H1 (cell line): ENCODE measurements at places on chromosomes 3 and 15. TPM values are rescaled to one million over a fixed set of nuclear protein-coding genes. Genes with fewer than 3 reads are reported as not detected.
A peak's percentile ranks its signal among the peaks of the same experiment; 100 is the strongest.

The POLR2M gene
- 55.1 and 61.7 TPM in 2 replicates for total RNA-seq

The AP2M1 gene
- total RNA-seq, result 391 and 403 TPM in 2 replicates

The ZNF106 gene
- total RNA-seq, result 62.0 and 64.5 TPM in 2 replicates

The VGLL3 gene
- total RNA-seq, result 13.4 and 21.6 TPM in 2 replicates

The FBLN2 gene
- 15.5 and 17.4 TPM in 2 replicates for total RNA-seq

The FGF7 gene
- total RNA-seq, result not detected in 2 replicates

The SRPRB gene
- 43.4 and 49.8 TPM in 2 replicates for total RNA-seq

The KNG1 gene
- 0.31 TPM in 1 of 2 replicates, not detected in the other for total RNA-seq

The TBL1XR1 gene
- 138 and 147 TPM in 2 replicates for total RNA-seq

The P2RY13 gene
- not detected in 2 replicates for total RNA-seq

The HEG1 gene
- total RNA-seq, result 9.7 and 13.1 TPM in 2 replicates

The GOLGA8Q gene
- total RNA-seq, result not detected in 2 replicates

The GOLGA8O gene
- total RNA-seq, result not detected in 2 replicates

The THAP10 gene
- total RNA-seq, result 3.4 and 4.5 TPM in 2 replicates

- DNase-seq, result no peak
These were observed 6.8 kb upstream of the SNX22 start for GRCh38 chr15:64144565-64145281.

GRCh38 chr15:35440265-35440664 lies 105.7 kb downstream of the DPH6 start:
- DNase-seq, result no peak

GRCh38 chr3:115825046-115825445 lies 201.7 kb downstream of the GAP43 start:
- no peak for DNase-seq

- DNase-seq, result no peak
These were observed 874.7 kb upstream of the GBE1 start for GRCh38 chr3:82636177-82636576.

DNA sequence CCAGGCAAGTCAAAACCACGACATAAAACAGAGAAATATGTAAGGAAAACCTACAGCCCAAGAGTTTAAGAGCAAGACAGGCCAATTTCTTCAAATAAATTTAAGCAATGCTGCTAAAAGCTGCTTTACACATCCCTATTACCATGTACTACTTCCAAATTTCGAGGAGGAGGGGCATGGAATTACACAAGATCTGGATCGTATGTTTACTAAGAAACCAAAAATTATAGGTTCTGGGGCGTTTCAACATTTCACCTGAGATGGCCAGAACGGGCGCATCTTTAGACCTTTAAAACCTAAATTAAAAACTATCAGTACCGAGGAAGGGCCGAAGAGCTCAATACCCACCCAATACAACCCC lies 664 bp upstream of the NR2C2 start:
- no peak for DNase-seq

GRCh38 chr15:61794276-61794675 lies 266.0 kb downstream of the VPS13C start:
- no peak for DNase-seq

GRCh38 chr15:90154861-90155626 lies 46.1 kb upstream of the SEMA4B start:
- DNase-seq, result no peak

- DNase-seq, result no peak
These were observed 45.6 kb downstream of the DLEC1 start for GRCh38 chr3:38084334-38085310.

DNA sequence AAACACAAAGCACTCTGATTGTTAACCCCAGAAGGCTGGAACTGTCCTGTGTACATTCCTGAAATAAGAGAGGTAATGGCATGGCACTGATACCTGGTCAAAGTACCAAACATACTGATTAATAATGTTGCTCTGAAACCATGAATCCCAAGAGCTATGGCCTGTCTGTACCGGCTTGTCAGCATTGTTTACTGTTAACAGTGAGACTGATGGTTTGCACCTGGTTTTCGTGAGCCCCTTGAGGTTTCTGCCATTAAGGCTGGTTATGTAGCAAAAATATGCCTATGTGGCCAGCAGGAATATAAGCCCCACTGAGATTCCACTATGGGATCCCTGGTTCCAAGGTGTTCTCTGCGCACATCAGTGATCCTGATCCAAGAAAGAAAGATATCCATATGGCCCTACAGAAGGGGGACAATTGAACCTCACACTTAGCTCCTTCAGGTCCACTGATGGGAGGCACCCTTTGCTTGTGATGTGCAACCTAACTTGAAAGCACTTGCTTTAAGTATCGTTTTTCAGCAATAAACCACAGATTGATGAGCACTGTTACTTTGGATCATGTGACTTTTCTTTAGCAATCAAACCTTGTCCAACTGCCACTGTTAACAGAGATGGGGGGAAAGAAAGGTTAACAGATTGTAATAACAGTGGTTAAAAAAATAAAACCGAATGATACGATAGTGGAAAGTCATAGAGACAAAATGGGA lies 65.2 kb downstream of the TBL1XR1 start:
- no peak for DNase-seq

- no peak for DNase-seq
These were observed 104.0 kb downstream of the KLHL25 start for GRCh38 chr15:85690561-85691231.

DNA sequence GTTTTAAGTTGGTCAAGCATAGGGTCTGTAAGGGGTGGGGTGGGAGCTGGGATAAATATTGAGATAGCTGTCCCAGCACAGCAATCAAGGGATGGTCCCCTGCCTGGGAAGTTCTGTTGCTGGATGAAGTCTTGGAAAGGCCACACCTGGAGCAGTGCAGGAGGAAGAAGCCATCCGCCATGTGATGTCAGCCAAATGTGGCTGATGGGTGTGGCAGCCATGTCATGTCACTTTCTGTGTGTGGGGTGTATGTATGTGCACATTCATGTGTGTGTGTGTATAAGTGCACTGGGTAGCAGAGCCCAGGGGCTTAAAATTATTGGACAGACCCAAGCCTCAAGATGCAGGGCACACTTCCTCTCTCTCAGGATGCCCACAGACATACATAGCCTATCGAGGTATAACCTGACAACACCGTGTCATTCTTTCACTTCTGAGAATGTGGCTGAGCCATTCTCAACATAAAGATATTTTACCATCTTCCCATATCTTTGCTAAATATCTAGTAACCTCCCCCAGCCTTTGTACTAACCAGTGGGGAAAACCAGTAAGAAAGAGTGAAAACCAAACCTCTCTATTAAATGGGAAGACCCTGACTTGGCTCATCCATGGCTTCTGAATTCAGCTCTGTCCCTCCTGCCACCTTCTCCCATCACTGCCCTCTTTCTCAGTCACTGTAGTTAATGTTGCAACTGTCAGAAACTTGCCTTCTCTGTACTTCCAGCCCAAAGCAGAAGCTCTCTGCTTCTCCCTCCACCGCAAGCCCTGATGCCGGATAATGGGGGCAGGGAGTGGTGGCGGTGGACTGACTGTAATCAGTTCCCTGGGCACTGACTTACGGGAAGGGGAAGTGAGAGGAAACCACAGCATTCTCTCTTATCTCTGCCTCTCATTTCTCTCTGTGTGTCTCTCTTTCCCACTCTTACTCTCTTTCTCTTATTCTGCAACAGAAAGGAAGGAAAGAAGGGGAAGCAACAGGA lies 11.2 kb downstream of the TNFSF10 start:
- DNase-seq, result no peak

- no peak for DNase-seq
These were observed 19.8 kb downstream of the SH3BP5 start for GRCh38 chr3:15312550-15312949.

- DNase-seq, result no peak
These were observed 135.8 kb downstream of the GREM1 start for GRCh38 chr15:32853592-32853991.

- no peak for DNase-seq
These were observed 41.2 kb downstream of the KLF13 start for GRCh38 chr15:31367730-31368344.

DNA sequence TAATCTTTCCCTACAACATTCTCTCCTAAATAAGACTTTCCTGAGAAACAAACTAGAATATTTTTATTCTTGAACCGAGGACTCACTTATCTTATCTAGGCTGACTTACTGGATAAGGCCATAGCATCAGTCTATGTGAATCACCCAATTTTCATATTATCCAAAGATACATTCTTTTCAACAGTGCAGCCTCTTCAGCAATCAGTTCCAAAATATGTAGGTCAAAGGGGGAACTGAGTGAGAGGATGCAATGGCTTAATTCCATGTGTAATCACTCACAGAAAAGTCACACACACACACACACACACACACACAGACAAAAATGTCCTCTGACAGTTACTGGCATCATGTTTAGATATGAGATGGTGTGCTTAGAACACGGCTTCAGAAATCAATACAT lies 31.5 kb upstream of the MECOM start:
- no peak for DNase-seq

GRCh38 chr3:178672275-178672674 lies 136.0 kb downstream of the KCNMB2 start:
- DNase-seq, result no peak

DNA sequence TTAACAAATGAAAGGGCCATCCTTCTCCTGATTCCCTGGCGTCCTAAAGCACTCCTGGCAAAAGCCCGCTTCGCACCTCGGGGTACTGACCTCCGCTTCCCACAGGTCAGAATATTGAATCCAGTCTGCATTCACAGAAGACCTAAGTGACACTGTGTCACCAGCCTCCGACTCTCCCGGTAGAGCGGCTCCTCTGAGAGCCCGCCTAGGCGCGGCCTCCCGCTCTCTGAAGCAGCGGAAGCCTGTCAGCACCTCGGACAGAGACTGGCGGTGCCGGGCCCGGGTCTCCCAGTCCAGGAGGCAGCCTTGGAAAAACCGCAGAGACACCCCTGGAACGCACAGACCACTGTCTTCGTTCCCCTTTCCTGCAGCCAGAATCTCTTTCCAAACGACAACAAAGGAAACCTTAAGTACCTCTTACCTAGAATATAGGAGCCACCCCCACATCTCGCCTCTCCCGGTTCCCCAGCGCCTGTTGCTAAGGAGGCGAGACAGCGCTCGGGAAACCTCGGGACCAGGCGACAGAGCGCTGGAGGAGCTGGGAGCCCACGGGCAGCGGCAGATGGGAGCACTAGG lies 1.2 kb downstream of the GABRB3 start:
- DNase-seq, result peak; percentile 93

DNA sequence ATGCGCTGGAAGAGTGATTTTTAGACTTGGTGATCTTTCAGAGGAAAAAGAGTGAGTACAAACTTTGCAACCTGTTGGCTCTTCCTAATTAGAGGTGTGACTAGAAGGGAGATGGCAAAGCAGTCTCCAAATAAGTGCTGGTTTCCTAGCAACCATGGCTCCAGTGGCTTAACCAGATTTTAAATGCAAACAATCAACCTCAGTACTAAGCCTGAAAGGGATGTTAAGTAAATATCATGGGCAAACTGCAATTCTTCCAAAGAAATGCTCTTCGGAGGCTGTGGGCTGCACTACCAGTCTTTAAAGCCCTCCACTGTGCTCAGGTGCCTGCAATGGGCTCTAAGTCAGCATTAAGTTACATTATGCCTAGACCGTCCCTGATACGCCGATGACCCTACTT lies 678.1 kb upstream of the CCDC54 start:
- no peak for DNase-seq
